ENCODE measurements at places on chromosomes 2 and 18. TPM values are rescaled to one million over a fixed set of nuclear protein-coding genes. Genes with fewer than 3 reads are reported as not detected.

The PRKAG3 gene
- 5.1 TPM for total RNA-seq

- peak; percentile 20 for ATAC-seq
Observed at GRCh38 chr2:9770308-9771100, 72.8 kb upstream of the TAF1B start.

GRCh38 chr2:230447036-230447435 lies 31.0 kb downstream of the SP100 start:
- ATAC-seq = no peak

The AQP12B gene
- 0.07 TPM for total RNA-seq

The CROCC2 gene
- 1.2 TPM for total RNA-seq

The CAPN14 gene
- total RNA-seq = not detected

DNA sequence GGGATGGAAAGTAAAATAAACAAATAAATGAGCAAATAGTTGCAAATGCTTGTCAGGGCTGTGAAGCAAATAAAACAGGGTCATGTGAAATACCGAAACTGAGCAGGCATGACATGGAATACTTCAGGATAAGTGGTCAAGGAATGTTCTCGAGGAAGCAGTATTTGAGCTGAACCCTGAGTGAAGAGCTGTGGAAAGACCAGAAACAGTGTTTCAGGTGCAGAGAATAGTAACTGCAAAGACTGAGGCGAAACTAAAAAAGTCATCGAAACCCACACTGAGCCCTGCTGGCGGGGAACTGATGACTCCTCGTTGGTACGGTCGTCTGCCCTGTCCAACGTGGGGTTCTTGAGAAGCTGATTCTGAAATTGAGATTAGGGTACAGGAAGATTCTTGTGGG lies 27.2 kb upstream of the MYCN start:
- ATAC-seq = no peak

The BCL11A gene
- total RNA-seq = 19.6 TPM

DNA sequence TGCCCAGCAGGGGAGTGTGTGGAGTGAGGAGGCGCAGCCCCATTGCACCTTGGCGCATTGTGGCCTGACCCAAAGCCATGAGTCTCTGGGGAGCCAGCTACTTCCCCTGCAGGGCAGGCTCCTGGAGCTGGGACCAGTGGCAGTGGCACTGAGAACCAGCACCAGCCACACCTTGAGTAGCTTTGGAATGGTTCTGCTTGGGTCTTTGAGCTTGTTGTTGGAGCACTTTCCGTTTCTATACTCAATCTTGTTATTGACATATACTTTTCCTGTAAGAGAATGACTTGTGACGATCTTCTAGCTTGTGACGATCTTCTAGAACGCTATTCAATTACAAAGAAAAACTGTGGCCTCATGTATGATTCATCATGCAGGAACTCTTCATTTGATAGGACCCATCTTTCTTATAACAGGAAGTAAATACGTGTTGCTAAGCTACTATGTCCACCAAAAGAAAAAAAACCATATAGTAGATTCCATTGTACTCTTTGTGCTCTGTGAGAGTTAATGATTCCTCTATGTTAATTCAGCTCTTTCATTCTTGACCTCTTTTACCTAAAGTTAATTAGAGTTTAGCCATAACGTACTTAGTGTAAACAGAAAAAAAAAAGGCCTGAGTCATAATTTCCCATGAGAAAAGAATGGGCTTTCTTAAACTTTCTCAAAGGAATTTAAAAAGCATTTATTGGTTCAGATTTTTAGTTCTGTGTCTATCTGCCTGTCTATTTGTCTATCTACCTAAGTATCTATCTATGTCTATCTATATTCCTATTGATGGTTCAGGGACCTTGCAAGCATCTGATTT lies 113.1 kb downstream of the GATA6 start:
- peak; percentile 63 for ATAC-seq

DNA sequence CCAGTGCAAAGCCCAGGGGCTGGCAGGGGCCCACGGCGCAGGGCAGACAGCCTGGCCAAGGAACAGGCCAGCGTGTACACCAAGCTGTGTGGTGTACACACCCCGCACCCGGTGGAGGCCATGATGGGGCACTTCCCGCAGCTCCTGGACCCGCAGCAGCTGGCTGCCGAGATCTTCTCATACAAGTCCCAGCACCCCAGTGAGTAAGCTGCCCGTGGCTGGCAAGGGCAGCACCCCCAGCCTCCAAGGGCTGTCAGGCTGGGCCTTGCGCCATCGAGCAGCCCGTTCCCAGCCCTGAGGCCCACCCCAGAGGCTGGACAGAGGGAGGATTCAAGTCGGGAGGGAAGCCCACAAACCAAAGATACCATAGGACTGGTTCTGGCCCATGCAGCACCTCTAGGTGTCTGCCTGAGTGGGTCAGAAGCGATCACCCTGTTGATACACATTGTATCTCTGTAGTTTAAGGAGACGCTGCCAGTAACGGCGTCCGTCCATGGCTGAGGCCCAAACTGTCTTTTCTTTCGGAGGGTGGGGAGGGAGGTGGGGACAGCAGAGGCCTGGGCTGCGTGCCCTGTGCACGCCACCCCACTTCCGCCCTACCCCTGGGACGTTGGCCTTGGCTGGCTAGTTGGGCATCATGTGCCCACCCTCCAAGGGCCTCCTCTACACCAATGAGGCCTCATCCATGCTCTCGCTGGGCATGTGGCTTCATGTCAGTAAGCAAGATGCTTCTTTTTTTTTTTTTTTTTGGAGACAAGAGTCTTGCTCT lies 16.8 kb upstream of the MTERF4 start:
- no peak for ATAC-seq

DNA sequence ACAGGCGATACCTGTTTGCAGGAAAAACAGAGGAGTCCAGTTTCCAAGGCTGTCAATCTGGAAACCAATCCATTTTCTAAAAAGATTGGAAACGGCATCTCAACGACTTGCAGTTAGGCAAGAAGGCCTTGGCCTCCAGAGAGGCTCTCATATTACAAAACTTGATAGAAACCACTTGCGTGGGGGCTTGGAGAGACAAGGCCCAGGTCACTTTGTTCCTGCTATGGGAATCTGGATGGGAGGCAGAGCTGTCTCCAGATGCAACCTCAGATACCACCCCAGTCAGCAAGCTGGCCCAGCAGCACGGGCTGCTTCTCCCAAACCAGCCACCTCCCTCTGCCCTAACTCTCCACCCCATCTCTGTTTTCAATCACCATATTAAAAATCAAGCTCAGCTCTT lies 298.8 kb downstream of the TNS1 start:
- ATAC-seq = no peak

GRCh38 chr2:201353116-201353515 lies 4.0 kb downstream of the FLACC1 start:
- no peak for ATAC-seq

- ATAC-seq = no peak
Observed at GRCh38 chr2:139031722-139032121, 251.5 kb upstream of the NXPH2 start.

The FMNL2 gene
- total RNA-seq = 190 TPM

DNA sequence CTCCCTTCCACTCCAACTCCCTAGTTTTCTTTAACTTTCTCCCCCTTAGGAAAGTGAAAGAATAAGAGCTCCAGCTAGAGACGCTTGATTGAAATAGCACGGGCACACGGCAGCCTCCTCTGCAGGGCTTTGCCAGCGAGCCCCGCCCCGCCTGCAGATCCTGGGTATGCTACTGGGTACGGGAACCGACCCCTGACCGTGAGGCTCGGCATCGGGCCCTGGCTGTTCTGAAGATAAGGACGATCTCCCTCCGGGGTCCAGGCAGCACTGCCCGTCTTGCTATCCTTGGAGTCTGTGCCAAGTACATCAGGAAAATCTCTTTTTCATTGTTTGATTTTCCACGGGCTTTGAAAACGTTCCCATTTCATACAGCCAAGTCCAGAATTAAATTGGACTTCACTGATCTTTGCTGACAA lies 284.5 kb downstream of the MTX2 start:
- peak; percentile 77 for ATAC-seq

Measured in motor neuron (in vitro differentiated cells).